CD4-positive, alpha-beta T cell treated with Interleukin-1 beta for 1 hour (primary cell): ENCODE measurements at places on chromosomes 7 and 10.
A peak's percentile ranks its signal among the peaks of the same experiment; 100 is the strongest.

DNA sequence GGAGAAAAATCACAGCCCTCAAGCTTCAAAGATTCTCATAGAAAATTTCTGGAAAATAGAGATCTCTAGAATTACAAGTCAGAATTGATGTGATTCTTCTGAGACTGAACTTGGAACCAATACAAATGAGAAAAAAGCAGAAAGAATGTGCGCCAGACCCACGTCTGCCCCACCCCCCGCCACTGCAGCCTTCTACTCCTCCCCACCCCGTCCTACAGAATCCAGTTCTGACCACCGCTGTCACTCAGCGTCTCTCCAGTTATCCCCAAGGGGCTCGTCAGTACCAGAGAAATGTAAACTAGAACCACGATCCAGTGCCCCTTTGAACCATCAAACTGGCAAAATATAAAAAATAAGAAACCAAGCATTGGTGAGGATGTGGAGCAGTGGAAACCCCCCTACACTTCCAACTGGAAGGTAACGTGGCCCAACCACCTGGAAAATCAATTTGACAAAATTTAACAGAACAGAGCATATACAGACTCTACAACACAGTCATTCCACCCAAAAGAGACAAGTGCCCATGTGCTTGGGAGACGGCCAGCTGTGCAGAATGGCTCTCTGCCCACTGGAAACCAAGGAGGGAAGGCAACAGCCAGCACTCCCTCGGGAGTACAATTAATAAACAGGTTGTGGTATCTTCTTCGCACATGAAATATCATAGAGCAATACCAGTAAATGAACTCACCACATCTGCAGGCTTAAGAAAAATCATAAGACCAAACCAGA is 397.9 kb downstream of the TNS3 start:
- no peak for DNase-seq

DNA sequence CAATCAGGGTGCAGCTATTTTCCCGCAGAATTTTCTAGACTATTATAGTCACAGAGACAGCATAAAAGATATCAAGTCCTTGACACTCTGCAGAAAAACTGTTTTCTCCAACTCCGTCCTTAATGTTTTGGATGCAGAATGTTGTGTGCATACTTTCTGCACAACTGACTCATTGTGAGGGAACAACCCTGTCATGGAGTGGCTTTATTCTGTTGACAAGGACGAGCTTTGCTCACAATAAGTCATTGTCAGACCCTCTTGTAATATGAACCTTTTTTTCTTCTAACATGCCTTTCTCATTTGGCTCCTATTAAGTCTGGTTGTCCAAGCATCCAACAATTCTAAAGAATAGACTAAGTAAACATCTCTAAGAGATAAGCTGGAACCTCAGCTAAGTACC is 17.3 kb downstream of the ABCB4 start:
- DNase-seq = no peak

GRCh38 chr10:70656489-70656888 is 15.8 kb upstream of the ADAMTS14 start:
- no peak for DNase-seq

DNA sequence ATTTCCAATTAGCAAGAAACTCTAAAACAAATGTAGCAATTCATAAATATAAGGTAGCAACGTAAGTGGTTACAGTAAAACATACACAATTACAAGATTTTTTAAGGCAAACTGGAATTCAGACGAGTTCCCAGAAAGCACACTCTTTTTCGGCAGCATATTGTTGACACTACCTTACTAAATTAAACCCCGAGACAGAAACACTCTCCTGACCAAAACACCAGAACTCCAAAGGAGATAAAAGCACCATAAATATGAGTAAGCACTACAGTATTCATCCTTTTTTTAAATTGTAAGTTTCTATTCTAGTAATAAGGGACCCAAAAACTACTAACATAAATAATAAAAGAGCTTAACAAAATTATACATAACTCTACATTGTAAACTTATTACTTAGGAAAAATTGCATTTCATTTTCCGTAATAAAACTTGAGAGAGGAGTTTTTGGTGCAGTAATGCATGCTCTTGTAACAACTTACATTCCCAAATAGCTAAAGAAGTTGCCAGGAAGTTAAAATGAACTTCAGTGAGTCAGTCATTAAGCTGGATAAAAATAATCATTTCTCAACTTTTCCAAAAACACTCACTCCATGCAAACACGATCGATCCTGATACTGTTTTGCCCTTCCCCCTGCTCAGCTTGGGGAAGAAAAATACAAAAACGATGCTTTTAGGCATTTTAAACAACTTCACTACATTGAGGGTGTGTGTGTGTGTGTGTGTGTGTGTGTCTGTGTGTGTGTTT is 2.0 kb downstream of the PIP4K2A start:
- DNase-seq = peak; percentile 30

DNA sequence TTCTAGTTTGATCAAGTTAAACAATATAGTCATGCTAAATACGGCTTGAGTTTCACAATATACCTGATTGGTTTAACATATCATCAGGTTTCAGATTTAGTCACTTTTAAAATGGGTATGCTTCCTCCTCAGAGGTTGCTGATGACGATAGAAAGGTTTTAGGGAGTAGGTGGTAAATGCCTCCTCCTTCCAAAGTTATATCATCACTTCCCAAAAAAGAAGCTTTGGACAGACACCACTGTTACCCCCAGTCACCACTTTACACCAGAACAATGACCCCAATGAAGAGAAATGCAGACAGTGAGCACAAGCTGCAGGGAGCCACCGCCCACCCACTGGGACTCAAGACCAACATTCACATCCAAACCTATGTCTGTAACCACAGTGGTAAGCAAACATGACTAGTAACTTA is 244.6 kb downstream of the SORCS1 start:
- no peak for DNase-seq

GRCh38 chr10:74977913-74978847 is 133.3 kb upstream of the SAMD8 start:
- DNase-seq = peak; percentile 61

GRCh38 chr10:59623133-59624121 is 86.2 kb downstream of the SLC16A9 start:
- no peak for DNase-seq

DNA sequence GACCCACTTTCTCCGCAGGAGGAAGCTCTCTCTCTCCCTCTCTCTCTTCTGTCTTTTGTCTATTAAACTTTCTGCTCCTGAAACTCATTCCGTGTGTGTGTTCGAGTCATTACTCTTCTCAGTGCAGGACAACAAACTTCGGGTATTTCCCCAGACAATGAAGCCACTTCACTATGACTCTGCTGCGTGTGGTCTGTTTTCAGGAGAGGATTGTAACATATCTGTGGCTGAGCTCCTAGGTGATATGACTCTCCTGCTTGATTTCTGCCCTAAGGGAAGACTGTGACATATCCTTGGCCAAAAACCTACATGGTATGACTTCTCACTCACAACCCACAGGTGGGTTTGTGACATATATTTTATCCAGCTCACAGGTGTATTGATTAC is 39.9 kb upstream of the ZNF107 start:
- no peak for DNase-seq

- no peak for DNase-seq
Measured at GRCh38 chr7:107029061-107029763, 15.3 kb upstream of the PRKAR2B start.

DNA sequence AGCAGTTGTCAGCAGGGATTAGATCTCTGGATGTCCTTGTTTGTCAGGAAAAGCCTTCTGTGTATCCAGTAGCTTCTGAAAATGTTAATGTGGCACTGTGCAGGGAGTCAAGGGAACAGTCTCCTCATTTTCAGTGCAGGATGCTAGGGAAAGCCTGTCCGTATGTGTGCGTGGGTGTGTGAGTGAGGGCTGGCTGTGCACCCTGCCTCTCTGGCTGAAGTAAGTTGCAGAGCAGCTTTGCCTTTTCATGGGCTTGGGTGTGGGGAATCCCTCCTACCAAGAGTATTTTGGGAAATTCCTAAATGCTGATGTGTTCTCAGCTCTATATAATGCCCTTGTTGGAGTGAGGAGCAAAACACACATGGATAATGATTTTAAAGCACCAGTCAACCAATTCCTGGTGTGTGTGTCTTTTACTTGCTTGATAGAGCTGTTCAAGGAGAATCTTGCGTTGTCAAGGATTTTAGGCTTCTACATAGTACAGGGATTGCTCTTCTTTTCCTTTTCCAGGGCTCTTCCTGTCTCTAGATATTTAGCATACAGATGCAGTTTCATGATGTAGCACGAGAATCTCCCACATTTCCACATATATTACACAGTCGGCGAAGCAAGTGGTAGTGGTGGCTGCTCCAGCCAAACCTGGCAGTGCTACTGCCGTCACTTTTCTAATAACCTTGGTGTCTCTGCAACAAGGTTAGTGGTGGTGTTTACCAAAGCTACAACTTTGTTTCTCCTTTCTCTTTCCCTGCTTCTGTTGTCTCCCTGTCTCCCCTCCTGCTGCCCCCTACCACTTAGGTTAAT is 92.8 kb downstream of the MCU start:
- DNase-seq = no peak
